NCI-H1930 (cell line): ENCODE measurements at places on chromosomes 7 and 10.

DNA sequence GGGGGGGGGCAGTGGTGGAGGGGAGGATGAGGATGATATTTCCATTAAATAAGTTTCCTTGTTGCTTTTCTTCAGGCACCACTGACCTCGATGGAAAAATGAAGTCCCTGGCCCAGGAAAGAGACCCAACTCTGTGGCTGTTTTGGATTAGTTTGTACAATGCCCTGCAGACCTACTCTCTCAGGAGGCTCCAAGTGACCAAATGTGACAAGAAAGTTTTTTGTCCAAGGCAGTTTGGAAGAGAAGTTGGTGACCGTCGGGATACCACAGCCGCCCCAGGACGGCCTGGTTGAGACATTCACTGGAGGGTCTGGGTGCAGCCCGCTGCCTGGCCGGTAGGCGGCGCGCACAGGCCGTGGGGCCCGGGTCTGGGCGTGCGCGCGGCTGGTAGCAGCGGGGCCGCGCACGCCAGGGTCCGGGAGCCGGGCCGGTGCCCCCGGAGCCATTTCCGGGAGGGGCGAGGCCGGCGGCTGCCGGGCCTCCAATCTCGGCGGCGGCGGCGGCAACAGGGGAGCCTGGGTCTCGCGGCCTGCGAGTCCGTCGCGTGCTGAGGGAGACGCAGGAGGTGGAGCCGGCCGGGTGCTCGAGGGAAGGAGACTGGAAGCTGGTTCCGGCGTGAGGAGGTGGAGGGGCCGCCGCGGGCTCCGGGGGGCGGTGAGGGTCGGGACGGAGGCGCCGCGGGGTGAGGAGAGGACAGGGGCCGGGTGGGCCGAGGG lies at the start of gene SGPL1:
Gene SGPL1, plus strand, starts transcription at position 445 of the 716 bp plus-strand sequence. CDS start 906 bp downstream, outside the sequence.
- DNase-seq, result peak; percentile 69

DNA sequence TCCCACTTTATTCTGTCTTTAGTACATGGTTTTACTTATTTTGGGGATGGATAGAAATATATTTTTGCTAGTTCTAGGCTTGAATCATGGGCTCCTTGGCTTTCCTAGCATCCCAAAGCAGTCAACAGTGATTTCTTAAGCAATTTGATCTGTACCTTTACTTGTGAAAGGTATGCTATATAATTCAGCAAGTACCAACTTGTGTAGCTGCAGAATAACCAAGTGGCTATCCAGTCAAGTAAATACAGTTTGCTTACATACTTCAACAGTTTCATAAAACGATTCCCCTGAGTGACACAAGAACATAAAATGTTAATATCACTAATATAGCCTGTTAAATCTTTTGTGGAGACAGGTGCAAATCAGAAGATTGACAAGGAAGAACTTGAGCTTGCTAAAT lies 67.2 kb downstream of the PODXL start:
- no peak for DNase-seq

GRCh38 chr7:145269418-145270161 lies 433.7 kb upstream of the TPK1 start:
- no peak for DNase-seq

DNA sequence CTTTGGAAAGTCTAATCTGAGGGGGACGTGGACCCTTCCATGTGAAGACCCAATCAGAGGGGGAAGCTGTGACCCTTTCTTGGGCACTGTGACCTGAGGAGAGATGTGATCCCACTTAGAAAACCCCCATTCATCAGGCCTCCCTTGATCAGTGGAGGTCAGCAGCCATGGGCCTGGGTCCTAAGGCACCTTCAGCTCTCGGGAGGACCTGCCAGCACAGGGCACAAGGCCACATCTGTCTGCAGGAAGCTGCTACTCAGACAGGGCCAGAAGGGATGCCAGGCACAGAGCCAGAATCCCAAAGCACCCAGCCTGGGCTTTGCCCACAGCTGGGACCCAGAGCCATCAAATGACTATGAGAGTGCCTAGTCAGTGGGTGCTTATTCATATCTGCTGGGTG lies 14.7 kb upstream of the RABGEF1 start:
- no peak for DNase-seq

DNA sequence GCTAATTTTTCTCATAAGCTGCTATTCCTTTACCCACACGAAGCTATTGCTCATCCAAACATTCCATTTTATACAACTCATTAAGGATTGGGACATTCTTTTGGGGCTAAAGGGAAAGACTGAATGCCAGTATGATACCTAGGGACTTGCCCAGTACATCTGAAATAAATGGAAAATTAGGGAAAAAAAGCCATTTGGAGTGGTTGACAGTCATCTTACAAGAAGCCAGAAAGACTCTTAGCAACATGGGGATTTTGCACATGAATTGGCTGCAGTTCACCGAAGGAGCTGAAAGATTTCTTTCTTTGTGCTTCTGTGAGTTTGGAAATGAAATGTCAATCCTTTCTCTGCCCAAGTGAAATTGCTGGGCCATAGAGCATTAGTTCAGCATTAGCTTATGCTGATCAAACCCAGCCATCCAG lies 43.3 kb upstream of the MTURN start:
- no peak for DNase-seq
